ENCODE measurements at places on chromosomes 13 and 19.
A peak's percentile ranks its signal among the peaks of the same experiment; 100 is the strongest.

DNA sequence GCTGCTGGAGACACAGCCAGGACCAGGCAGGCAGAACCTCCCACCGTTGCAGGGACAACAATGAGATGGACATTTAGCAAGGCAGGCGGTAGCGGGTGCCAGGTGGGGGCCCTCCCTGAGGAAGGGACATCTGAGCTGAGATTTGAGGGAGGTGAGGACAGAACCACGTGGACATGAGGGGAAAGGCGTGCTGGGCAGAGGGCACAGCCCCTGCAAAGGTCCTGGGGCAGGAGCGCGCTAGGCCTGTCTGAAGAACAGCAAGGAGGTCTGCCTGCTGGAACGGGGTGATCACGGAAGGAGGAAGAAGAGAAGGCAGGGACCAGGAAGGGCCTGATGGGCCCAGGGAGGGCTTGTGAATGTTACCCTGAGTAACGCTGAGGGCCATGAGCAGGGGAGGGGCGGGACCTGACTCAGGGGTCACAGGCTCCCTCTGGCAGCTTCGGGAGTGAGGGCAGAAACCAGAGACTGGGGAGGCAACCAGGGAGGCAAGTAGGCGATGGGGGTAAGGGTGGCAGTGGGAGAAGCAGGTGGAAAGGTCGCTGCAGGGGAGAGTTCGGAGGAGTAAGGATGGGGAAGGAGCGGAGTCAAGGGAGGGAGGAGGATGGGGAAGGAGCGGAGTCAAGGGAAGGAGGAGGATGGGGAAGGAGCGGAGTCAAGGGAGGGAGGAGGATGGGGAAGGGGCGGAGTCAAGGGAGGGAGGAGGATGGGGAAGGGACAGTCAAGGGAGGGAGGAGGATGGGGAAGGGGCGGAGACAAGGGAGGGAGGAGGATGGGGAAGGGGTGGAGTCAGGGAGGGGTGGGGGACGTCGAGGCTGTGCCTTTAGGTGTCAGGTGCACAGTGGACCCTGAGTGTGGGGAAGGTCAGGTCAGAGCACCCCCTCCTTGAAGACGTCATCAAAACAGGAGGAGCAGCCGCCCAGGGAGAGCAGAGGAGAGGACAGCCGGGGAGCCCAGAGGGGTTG is 15.7 kb upstream of the B3GNT3 start:
- DNase-seq, result peak; percentile 23

GRCh38 chr19:17125728-17126677 is 50.4 kb downstream of the MYO9B start:
- DNase-seq, result no peak

DNA sequence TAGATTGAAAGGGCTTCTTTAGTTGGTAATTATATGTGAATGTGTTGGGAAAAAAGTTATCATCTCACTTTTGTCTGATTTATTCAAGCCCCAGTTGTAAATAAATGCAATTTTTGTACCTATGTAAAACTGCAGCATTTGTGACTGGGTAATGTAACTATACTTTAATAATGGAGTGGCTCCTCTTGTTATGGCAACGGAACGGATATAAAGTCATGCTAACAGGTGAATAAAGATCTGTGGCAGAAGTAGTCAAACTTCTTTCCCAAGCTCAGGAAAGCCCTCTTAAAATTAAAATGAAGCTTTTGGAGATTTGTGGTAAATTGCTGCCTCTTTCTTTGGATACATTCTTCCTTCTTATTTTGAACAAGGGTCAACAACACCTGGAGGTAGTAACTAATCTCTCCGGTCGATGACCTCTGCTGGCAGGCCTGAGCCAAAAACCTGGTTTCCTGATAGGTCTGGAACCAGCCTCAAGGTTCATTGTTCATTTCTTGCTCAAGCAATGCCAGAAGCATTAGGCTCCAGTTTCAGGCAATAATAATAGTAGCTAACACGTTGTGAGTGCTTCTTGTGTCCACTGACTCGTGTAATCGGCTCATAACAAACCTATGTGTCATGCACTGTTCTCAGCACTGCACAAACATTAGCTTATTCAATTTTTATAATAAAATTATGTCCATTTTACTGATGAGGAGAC is 313.4 kb upstream of the DACH1 start:
- no peak for DNase-seq

- peak; percentile 94 for DNase-seq
Observed at GRCh38 chr19:1825909-1826556, 14.0 kb upstream of the ATP8B3 start.

- no peak for DNase-seq
Observed at GRCh38 chr13:112210371-112210770, 143.4 kb downstream of the SOX1 start.

DNA sequence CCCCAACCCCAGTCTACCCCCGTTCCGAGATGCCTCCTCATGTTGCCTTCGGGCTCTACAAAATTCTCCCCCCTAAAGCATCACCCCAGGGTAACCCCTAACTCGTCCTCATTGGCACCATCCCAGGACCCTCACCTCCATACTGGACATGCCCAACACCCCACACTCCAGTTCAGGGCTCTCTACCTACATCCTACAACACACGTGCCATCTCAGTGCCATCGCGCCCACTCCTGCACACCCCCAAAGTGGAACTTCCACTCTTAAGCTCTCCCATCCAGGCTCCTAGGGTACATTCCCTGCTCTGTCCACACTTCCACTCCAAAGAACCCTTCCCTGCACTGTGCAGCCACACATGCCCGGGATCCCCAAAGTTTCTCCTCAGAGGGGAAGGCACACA is 827 bp upstream of the FKRP start:
- DNase-seq, result peak; percentile 28
